ENCODE measurements at places on chromosomes 12 and 14. TPM values are rescaled to one million over a fixed set of nuclear protein-coding genes. Genes with fewer than 3 reads are reported as not detected.

SRRM4 gene
- total RNA-seq, result not detected

TAOK3 gene
- total RNA-seq, result 13.7 TPM

DNA sequence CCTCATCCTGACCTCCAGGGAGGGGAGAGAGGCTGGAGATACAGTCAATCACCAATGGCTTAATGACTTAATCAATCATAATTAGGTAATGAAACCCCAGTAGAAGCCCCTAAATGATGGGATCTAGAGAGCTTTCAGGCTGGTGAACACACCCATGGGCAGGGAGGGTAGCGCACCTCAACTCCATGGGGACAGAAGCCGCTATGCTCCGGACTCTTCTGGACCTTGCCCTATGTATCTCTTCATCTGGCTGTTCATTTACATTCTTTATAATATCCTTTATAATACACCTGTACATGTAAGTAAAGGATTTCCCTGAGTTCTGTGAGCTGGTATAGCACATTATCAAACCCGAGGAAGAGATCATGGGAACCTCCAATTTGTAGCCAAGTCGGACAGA, 205.9 kb downstream of the STXBP6 start:
- H3K27ac ChIP-seq, result no peak overlapping the region
- DNase-seq, result no peak
- H3K4me1 ChIP-seq, result no peaks in the 10 kb centered on the region
- no peak overlapping the region for H3K4me3 ChIP-seq

GRCh38 chr12:92393504-92393903, 247.9 kb upstream of the BTG1 start:
- H3K27me3 ChIP-seq, result no peaks in the 10 kb centered on the region
- no peak for DNase-seq
- no peak overlapping the region for H3K4me3 ChIP-seq
- H3K36me3 ChIP-seq, result no peaks in the 10 kb centered on the region
- H3K4me1 ChIP-seq, result peaks cover 10% of the 10 kb centered on the region
- peak overlapping the region; percentile 3 for H3K27ac ChIP-seq

GRCh38 chr12:90896164-90896563, 58.8 kb downstream of the CCER1 start:
- no peak overlapping the region for H3K27ac ChIP-seq
- no peak for DNase-seq
- no peaks in the 10 kb centered on the region for H3K27me3 ChIP-seq
- H3K36me3 ChIP-seq, result no peaks in the 10 kb centered on the region
- no peaks in the 10 kb centered on the region for H3K4me1 ChIP-seq

- DNase-seq, result no peak
- H3K4me1 ChIP-seq, result no peaks in the 10 kb centered on the region
- H3K27ac ChIP-seq, result no peak overlapping the region
- H3K27me3 ChIP-seq, result no peaks in the 10 kb centered on the region
Measured at GRCh38 chr12:85549640-85550039, 269.6 kb downstream of the ALX1 start.

- no peak overlapping the region for H3K27ac ChIP-seq
- no peaks in the 10 kb centered on the region for H3K4me1 ChIP-seq
- no peak overlapping the region for H3K4me3 ChIP-seq
- DNase-seq, result no peak
- H3K27me3 ChIP-seq, result no peaks in the 10 kb centered on the region
- no peaks in the 10 kb centered on the region for H3K36me3 ChIP-seq
Measured at GRCh38 chr12:107144990-107145389, 51.6 kb upstream of the CRY1 start.

DNA sequence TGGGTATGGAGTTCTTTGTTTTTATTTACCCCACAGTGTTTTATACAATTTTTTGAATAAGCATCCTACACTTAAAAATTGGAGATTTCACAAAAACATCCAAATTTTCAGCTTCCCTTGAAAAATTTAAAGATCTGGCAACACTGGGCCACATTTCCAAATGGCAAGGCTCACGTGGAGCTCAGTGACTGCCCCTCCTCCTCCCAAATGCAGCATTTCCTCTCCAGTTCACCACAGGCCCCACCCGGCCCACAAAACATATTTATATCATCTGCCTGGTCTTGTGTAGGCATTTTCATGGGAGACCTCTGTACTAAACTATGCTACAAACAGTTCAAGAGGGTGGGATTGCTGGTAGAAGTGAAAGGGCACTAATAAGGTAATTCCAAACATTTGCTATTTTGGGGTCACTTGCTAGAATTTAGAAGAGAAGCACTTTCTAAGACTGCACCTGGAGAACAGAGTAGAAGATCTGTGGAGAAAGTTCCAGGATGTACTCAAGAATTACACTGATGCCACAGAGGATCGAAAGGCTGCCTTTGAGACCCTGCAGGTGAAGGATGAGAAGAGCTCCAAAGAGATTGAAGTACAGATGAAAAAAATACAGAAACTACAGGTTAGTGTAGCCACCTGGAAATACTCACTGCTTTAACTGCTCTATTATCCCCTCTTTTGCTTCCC, 7.3 kb downstream of the FKBP11 start:
- no peak for DNase-seq
- H3K27ac ChIP-seq, result no peak overlapping the region
- no peak overlapping the region for H3K4me3 ChIP-seq
- peaks cover 21% of the 10 kb centered on the region for H3K36me3 ChIP-seq

DNA sequence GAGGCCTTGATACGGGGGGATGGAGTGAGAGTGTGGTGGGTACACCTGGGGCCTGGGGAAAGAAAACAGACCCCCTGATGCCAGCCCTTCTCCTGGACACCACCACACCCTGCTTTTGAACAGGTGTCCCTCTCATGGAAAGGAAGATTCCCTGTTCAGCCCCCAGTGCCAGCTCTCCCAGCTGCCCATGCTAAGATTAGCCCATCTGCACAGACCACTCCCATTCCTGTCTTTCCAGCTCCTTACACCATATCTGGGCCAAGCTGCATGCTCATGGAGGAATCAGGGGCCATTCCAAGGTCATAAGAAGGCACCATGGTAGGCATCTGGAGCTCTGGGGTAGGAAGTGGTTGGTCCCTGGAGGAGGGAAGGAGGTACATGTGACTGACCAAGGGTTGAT, 9.6 kb downstream of the NAB2 start:
- H3K4me1 ChIP-seq, result peaks cover 33% of the 10 kb centered on the region
- no peaks in the 10 kb centered on the region for H3K27me3 ChIP-seq
- DNase-seq, result no peak

- no peak for DNase-seq
- no peak overlapping the region for H3K4me3 ChIP-seq
- no peaks in the 10 kb centered on the region for H3K27me3 ChIP-seq
Measured at GRCh38 chr14:43003845-43004244, 1397.2 kb downstream of the LRFN5 start.

All from esophagus squamous epithelium (tissue), 5 donors.